ENCODE measurements at places on chromosomes 12 and 14.

- no peak for DNase-seq
Measured at GRCh38 chr12:14950982-14951746, 10.2 kb downstream of the ARHGDIB start.

DNA sequence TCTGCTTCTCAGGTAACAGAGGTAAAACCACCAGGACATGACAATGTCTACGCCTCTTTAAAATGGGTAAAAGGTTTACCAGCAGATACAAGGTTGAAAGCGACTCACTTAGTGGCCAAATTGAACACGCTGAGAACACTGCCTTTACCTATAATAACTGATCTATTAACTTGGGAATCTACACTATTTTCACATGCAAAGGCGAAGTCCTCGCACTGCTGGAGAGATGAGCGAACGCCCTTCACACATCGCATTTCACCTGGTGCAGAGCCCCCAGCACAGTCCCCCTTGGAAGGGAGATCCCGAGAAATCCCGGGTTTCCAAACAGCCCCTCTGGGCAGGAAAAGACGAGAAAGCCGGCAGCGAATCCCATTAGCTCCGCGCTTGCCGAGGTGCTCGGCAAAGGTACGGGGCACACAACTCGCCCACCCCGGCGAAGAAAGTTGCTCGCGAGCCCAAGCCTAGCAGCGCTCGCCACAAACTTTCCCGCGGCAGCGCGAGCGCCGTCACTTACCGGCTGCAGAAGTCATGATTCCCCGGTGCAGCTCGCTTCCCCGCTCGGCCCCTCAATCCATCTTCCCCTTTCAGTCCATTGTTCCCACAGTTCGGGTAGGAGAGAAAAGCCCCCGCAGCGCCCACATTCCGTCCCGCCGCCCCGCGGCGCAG is 423 bp downstream of the FGD6 start:
- DNase-seq = peak; percentile 9

DNA sequence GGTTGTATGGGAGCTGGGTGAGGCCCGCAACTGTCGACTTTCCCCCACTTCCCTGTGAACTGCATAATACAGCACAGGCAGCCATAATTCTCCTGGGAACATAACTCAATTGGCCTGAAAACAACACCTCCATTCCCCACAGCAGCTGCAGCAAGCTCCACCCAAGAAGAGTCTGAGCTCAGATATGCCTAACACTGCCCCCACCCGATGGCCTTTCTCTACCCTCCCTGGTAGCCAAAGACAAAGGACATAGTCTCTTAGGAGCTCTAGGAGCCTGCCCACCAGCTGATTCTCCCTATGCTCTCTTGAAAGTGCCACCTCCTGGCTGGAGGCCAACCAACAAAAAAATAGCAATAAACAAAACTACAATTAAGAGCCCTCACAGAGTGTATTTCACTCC is 542.7 kb upstream of the LMO3 start:
- DNase-seq = no peak

DNA sequence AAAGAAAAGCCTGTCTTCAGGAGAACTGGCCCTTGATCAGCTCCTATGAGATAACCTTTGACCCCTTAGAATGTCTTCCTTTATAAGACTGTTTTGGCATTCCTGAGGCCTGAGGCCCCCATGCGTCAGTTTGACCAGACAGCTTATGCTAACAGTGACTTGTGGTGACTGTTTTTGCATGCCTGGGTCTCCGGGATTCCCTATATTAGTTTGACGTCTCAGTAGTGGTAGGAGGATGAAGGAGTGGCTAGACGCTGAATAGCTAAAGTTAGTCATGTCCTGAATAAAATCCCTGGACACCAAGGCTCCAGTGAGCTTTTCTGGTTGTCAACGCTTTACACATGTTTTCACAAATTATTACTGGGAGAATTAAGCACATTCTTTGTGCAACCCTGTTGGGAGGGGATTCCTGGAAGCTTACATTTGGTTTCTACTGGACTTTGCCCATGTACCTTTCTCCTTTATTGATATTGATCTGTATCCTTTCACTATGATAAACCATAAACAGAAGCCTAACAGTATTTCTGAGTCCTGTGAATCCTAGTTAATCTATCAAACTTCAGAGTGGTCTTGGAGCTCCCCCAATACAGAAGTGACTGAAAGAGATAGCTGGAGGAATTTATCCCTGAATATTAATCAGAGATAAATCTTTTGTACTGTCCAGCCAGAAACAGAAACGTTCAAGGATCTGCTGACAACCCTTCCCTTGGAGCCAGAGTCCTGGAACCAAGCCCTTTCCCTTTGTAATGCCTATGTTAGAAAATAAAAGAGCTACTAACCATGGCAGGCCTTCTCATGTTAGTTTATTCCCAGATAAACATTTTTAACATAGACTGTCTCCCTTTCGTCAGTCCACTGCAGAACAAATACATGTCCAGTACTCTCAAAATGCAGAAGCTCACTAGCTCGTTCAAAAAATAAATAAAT is 479.2 kb downstream of the RPS29 start:
- no peak for DNase-seq

DNA sequence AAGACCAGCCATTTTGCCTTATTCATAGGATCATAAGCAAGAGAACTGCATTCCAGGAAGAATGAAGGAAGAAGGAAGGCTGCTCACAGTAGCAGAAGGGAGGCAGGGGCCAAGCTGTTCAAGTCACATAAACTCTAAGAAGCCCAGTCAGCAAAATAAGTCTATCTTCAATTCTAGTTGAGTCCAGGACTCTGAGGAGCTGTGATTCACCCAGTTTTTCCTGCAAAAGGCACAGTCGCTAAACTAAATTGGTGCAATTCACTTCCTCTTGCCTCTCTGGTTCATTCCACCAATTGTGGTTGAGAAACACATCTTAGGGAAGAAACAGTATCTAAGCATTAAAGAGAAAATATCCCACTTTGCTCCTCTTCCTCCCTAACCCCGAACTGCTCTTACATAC is 9.8 kb downstream of the ZNF641 start:
- no peak for DNase-seq

- DNase-seq = no peak
Measured at GRCh38 chr12:80173083-80173864, 73.9 kb downstream of the OTOGL start.

DNA sequence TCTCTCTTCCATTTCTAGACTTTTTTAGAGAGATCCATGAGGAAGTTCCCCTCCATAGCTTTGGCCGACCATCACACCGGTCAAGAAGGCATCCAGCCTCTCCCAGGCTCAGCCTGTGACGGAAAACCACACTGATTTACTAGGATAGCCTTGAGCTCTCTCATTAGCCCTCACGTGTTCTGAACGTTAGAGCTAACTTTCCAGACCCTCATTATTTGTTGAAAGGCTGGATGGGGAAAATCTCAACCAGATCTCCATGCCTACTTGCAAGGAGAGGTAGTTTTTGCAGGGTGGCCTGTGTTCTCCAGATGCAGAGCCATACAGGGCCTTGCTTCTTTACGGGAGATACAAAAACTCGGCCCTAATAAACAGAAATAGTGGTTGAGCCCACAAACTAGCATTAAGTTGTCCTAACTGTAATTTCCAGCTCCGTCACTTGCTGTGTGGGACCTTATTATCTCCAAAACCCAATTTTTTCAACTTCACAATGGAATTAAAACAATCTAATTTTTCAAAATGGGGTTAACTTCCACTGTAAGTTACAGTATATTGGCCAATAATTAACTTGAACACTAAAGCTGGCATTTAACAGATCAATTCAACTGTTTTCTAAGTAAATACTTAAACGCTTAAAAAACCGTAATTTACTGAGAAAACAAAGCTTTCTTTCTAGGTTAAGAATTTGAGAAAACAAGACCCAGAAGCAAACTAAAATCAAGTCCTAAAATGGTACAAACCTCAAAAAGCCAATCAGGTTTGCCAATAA is 65.3 kb downstream of the KLHL28 start:
- no peak for DNase-seq

GRCh38 chr14:74488786-74489397 is 4.2 kb downstream of the NPC2 start:
- DNase-seq = no peak

- no peak for DNase-seq
Measured at GRCh38 chr14:21084998-21085853, 13.2 kb downstream of the ZNF219 start.

- DNase-seq = no peak
Measured at GRCh38 chr14:25007832-25008231, 42.1 kb downstream of the STXBP6 start.

GRCh38 chr12:57832966-57833365 is 13.6 kb downstream of the CTDSP2 start:
- no peak for DNase-seq

DNA sequence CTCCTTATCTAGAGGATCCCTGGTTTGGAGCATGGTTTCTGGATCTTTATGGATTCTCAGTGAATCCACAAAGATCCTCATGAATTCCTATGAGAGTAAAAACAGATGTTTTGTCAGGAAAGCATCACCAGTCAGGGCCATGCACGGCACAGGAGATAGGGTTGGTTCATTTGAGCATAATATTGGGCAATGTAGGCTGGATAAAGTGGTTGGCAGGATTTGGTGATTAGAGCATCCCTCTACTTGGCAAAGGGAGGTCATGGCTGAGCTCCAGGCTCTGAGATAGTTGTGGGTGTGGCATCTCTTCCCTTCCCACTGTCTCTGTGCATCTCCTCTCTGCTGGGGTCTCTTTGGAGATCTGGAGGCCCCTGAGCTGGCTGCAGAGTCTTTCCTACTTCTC is 149.8 kb downstream of the DACT1 start:
- DNase-seq = no peak

GRCh38 chr14:64937821-64938193 is 4.7 kb downstream of the GPX2 start:
- DNase-seq = no peak

GRCh38 chr12:48927261-48927660 is 2.0 kb upstream of the FKBP11 start:
- DNase-seq = no peak

DNA sequence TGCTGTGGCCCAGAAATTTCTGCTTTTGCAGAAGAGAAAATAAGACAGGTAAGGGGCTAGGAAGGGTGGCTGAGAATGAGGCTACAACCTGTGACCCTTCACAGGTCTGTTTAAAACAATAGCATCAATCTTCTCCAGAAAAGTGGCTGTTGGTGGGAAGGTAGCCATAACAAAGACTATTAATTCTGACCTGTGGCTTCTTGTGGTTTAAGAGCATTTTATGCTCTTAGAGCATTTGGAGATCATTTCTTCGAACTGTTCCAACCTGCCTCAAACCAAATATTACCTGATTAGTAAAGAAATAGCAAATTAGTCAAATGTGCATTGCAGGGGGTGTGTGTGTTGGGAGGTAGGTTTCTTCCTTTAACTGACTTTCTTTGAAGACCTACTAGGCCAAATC is 15.2 kb upstream of the TCP11L2 start:
- DNase-seq = no peak

GRCh38 chr14:73726025-73726961 is 12.1 kb upstream of the PNMA1 start:
- DNase-seq = no peak

- no peak for DNase-seq
Measured at GRCh38 chr12:5407034-5407856, 24.7 kb upstream of the NTF3 start.

DNA sequence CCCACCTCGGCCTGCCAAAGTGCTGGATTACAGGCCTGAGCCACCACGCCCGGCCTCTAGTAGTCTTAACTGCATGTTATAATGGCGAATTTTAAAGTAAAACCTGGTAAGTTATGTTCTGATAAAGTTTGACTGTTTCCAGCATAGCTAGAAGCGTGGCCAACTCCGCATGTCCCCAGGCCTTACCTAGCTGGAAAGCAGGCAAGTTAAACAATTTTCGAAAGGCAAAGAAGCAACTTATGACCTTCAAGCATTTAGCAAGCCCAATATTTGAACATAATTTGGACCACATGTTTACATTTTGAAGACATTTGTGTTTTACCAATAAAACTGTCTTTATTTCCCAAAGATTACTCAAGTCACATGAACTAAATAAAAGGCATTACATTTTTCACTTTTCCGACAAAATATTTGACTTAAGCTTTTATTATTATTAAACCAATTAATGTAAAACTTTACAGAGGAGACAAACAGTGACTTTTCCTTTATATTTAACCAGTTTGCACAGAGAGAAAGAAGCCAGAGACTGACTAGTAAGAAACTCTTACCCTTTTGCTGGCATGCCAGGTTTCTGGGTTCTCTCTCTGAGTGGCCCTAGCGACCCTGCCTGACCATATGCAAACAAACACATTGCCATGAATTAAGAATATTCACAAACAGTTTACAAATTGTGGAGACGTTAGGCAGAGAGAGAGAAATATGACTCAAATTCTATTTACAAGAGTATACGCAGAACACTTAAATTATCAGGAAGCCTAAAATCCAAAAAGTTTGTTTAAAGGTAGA is 106.3 kb downstream of the RIN3 start:
- no peak for DNase-seq

DNA sequence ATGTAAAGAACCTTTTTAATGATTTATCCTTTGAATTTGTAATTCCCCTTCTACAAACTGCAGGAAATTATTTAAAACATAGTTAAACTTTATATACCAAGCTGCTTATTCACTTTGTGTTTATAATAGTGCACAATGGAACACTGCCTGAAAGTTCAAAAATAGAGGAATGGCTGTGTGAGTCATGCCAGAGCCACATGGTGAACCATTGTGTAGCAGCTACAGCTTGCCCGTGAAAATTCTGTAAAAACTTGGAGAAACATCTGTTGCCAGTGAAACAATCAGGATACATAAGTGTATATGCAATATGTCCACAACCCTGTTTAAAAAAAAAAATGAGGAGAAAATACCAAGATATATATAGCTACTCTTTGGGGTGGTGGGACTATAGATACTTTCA is 59.5 kb downstream of the VEZT start:
- DNase-seq = no peak

GRCh38 chr14:98564006-98564405 is 708.0 kb downstream of the BCL11B start:
- no peak for DNase-seq

DNA sequence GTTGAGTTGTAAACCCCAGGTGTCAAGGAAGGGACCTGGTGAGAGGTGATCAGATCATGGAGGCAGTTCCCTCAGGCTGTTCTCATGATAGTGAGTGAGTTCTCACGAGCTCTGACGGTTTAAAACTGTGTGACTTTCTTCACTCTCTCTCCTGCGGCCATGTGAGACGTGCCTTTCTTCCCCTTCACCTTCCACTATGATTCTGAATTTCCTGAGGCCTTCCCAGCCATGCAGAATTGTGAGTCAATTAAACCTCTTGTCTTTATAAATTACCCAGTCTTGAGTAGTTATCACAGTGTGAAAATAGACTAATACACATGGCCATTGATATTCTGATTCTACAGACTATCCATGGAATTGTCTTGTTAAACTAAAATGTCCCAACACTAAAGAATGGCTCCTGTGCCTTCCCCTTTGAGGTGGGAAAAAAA is 85.6 kb downstream of the SLC2A13 start:
- no peak for DNase-seq

DNA sequence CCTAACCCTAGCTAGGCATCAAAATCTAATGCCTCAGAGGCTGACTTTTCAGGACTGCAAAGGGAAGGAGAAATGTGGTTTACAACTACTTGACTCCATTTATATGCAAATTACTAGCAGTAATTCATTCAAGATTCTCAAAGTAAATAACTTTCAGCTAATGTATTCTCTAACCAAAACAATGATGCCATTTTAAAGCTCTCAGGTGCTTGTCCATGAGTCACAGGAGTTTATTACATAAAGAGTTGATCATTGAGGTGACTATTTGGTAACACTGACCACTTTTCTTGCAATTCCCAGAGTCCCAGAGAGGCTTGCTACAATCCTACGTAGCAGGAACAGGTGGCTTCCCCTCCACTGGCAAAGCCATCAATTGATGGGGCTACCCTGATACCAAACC is 109.0 kb upstream of the SLC35F4 start:
- DNase-seq = no peak
